ENCODE measurements at places on chromosomes 11 and 22.

DNA sequence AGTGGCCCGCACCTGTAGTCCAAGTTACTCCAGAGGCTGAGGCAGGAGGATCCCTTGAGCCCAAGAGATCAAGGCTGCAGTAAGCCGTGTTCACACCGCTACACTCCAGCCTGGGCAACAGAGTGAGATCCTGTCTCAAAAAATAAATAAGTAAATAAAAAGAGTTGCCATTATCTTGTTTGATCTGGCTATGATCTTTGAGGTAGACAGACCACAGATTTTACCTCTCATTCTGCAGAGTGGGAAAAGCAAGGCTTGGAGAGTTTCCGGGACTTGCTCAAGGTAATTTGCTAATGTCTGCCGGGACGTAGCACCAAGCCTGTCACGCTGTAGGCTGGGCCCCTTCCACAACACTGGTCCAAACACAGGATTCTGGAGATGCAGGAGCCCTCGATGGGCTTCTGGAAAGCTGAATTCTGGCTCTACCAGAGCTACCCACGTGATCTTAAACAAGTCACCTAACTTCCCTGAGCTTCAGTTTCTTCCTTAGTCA lies 6.8 kb downstream of the GRAP2 start:
- DNase-seq, result no peak

DNA sequence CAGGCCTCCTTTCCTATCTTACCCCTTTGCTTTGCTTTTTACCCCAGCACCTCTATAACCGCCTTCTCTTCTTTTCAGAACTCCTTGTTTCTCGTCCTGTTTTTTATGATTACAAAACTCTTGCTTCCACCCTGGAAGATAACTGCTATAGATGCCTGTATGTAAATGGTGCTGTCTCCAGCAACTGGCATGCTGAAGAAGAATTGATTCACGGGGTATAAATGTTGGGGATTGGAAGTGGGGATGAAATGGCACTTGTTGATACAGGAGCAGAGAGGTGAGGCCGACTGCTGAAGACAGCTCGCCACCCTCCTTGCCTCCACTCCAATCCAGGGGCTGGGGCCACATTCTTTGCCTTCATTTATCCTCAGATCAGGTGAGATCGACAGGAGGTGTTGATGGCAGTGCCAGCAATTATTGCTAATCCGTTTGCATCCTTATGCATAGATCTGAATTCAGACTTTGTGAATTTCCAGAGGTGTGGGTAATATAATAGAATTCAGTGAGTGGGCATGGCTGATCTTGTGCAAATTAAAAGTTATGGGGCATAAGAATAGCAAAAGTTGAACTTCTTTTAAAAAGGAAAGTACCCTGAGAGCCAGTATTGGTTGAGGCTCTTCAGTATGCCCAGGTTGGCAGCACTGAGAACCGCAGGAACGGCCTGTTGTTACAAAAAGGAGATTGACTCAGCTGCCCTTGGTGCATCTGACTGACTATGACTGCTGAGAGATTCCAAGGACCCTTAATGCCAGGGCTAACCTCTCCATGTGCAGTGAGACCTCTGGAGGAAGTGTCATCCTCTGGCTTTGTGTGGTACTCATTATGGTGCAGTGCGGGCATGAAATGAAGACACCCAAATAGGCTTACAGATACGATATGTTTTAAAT lies 5.3 kb downstream of the NEAT1 start:
- peak; percentile 65 for DNase-seq

- DNase-seq, result no peak
These were observed 44.8 kb upstream of the PTPN5 start for GRCh38 chr11:18836417-18836816.

DNA sequence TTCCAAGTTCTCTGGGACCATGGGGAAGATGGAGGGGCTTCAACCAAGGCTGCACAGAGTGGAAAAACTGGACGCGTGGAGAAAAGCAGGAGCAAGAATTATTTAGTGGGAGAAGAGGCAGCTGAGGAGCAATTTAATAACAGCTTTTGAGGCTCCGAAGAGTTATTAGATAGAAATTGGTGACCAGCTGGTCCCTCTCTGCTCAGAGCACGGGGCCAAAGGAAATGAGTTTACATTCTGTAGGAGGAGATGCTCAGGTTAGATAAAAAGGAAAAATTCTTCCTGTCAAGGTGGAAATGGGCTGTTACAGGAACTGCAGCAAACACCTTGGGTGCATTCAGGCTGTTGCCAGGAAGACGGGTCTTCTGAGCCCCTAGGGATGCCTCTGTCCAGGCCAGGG lies 47.0 kb upstream of the GALNT18 start:
- no peak for DNase-seq

DNA sequence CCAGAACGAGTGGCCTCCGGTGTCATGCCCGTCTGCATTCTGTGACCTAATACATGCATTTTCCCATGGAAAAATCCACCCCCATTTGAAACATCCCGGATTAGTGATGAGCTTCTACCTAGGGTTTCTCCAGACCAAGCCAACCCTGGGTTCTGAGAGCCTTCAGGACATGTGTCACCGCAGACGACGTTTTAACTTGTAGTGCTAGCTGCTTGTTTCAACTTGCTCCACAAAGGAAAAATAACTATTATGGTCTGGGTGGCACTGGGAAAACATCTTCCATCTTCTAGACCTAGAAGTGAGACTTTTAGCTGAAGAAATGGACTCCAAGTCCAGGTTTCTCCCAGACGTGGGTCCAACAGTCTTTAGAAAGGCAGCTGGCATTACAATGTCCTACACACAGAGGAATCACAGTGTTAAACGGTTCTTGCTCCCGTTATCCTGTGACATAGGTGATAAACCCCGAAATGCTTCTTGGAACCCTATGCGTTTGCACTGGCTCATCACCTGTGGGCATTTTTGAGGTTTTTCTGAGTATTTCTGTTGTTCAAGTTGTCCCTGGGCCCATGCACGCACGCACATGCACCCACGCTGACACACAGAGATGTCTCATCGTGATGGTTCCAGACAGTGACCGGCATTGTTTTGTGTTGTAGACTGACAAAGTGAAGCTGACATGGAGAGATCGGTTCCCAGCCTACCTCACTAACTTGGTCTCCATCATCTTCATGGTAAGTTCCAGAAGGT lies 46.6 kb upstream of the FADD start:
- no peak for DNase-seq

GRCh38 chr11:123451183-123451781 lies 21.2 kb downstream of the GRAMD1B start:
- DNase-seq, result no peak

DNA sequence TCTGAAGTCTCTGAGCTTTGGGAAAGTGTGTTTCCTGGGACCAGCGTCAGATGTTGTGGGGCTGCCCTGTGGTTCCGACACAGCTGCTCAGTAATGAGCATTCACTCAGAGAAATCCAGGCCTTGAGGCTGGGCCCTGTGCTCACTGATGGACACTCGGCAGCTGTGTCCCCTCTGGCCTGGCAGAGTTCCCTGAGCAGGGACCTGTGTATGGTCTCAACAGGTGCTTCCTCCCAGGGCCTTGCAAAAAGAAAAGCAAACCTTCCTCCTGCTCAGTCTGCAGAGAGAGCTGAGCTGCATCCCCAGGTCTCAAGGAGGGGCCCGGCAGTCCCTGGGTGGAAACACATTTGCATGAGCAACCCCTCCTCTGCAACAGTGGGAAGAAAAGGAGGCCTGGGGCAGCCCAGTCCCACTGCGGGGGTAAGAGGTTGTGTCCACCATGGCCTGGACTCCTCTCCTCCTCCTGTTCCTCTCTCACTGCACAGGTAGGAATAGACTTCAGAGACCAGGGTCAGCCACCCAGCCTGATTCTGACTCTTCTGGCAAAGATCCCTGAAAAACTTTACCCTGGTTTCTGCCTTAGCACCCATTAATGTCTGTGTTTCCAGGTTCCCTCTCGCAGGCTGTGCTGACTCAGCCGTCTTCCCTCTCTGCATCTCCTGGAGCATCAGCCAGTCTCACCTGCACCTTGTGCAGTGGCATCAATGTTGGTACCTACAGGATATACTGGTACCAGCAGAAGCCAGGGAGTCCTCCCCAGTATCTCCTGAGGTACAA lies 131.2 kb downstream of the VPREB1 start:
- no peak for DNase-seq

- no peak for DNase-seq
These were observed 22.0 kb downstream of the GAB2 start for GRCh38 chr11:78395597-78395996.

DNA sequence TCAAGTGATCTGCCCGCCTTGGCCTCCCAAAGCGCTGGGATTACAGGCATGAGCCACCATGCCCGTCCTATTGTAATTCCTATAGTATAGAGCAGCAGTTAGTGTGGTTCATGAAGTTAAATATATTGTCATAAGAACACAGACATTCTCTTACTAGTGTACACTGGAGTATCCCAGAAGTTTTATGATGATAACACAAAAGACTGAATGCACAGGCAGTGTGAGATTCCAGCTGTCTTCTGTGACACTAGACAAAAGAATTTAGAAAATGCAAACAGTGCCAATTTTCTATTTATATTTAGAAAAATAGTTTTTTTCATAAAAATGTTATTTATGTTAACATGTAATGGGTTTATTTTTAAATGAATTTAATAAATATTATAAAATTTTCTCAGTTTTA lies 39.4 kb upstream of the RBX1 start:
- DNase-seq, result no peak

DNA sequence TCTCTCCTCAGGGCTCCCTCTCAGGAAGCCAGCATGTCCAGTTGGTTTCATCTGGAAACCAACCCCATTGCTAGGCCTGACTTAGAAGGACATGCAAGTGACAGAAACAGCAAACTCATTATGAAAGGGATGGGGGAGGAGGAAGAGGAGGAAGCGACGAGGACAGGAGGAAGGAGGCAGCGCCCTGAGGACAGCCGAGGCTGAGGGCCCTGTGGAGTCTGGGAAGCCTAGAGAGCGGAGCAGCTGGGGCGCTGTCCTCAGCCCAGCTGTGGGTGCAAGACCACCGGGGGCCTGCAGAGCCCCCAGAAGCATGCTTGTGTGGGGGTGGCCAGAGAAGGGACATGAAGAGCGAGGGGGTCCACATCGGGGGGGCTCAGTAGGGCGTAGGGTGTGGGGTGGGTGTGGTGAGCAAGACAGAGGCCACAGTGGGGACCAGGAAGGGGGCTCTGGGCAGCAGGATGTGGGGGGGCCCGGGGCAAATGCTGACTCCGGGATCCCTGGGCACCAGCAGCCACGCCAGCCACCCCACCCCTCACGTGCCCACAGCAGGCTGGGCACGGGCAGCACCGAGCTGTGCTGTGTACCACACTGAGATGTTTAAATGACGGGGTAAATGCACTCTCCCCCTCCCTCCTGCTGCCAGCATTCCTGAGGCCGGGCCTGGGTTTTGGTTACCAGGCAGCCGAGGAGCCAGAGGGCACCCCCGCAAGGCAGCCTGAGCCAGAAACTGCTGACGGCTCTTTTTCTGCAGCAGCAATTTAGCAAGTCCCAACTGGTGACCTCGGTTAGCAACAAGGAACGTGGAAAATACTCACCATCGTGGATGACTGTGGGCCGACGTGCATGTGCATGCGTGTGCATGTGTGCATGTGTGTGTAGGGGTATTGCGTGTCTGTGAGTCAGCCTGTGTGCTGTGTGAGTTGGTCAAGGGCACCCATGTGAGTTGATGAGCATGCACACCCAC lies 82.7 kb upstream of the LINC01488 start:
- DNase-seq, result no peak

DNA sequence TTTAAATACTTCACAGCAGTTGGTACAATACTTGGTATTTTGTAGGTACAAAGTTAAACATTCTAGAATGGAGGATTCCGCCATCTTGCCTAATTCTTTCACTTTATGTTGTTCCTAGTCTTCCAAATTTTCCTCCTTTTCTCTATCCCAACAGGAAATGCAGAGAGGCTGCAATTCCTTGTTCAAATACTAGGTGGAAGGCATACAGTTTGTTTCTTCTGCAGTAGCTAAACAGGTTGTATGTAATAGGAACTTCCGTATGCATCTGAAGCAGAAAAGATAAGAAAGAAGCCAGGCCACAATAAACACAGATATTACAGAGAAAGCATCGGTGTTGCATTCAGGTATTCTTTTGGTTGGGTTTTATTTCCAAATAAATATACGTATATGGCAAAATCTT lies 186.4 kb upstream of the MTMR2 start:
- DNase-seq, result no peak

- DNase-seq, result no peak
These were observed 41.6 kb downstream of the C11orf71 start for GRCh38 chr11:114358716-114359115.

- DNase-seq, result no peak
These were observed 608 bp downstream of the NIPSNAP1 start for GRCh38 chr22:29580200-29580810.

DNA sequence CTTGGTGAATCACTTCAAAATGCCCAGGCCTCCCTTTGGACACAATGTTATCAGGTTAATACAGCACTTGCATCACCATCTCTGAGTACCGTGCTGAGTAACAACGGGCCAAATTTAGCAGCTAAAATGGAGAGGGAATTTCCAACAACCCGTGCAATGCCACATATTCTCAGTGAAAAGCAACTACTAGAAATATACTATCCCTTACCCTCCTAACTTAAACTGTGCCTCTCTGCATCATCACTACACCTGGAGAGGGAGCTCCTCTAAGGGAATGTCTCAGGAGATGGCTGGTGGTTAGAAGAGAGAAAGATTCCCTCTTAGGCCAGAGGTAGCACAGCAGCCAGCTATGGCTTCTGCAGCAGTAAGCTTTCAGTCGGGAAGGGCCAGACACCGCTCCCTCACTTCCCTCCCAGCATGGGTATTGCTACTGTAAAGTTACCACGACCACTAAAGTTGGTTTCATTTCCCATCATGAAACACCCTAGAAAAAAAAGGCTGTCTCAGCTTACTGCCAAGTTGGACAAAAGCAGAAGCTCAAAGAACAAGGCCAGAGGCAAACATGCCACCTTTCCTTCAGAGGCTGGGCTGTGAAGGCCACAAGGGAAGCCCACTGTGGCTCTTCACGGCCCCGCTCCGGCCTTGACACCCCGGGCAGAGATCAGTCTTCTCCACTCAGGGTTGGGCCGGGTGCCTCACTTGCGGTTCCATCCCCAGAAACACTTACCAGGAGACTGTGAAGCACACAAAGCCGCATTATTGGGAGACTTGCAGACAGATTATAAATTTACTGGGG lies 3.9 kb downstream of the MAML2 start:
- DNase-seq, result no peak

GRCh38 chr22:47449508-47450270 lies 687.2 kb downstream of the TBC1D22A start:
- DNase-seq, result no peak

DNA sequence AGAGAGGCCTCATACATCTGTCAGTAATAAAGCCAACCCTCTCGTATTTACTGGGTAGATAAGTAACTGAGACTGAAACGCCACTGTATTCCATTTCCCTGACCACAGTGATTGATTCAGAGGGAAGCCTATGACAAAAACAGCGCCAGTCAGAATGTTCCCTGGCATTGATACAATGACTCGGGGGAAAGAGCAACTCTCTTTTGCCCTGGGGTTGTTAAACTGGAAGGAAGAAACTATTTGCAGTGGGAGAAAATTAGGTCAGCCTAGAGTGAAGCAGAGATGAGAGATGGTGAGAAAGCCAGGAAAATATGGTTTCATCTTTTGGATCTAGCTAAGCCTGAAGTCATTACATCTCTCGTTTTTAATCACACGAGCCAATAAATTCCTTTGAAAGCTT lies 48.6 kb upstream of the RBFOX2 start:
- no peak for DNase-seq

GRCh38 chr11:79744941-79745340 lies 304.1 kb upstream of the TENM4 start:
- DNase-seq, result no peak

All from SW480 (cell line).